Gastrocnemius medialis (tissue), 4 donors: ENCODE measurements at places on chromosomes 7 and 10.

DNA sequence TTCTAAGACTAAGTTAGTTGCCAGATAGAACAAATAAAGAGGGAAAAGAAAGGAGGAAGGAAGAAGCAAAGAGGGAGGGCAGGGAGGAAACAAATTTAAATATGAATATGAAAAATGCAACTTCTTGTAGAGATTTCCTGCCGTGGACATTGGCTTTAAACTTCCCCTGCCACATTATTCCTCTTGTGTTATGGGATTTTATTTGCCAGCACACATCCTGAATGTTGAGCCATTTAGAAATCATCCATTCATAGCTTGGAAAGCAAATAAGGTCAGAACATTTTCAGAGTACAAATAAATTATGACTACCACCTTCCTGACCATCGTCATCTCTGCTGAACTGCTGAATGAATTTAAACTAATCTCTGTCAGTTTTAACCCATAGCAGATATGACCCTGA, 911.9 kb upstream of the LRRN3 start:
- DNase-seq: no peak

- no peak for DNase-seq
Observed at GRCh38 chr7:78777829-78778228, 675.6 kb downstream of the MAGI2 start.

- no peak for DNase-seq
Observed at GRCh38 chr7:30351724-30352123, 67.3 kb downstream of the ZNRF2 start.

GRCh38 chr7:35021445-35021844, 15.8 kb downstream of the DPY19L1 start:
- DNase-seq: no peak

- no peak for DNase-seq
Observed at GRCh38 chr10:76244061-76244686, 812.8 kb downstream of the LRMDA start.

DNA sequence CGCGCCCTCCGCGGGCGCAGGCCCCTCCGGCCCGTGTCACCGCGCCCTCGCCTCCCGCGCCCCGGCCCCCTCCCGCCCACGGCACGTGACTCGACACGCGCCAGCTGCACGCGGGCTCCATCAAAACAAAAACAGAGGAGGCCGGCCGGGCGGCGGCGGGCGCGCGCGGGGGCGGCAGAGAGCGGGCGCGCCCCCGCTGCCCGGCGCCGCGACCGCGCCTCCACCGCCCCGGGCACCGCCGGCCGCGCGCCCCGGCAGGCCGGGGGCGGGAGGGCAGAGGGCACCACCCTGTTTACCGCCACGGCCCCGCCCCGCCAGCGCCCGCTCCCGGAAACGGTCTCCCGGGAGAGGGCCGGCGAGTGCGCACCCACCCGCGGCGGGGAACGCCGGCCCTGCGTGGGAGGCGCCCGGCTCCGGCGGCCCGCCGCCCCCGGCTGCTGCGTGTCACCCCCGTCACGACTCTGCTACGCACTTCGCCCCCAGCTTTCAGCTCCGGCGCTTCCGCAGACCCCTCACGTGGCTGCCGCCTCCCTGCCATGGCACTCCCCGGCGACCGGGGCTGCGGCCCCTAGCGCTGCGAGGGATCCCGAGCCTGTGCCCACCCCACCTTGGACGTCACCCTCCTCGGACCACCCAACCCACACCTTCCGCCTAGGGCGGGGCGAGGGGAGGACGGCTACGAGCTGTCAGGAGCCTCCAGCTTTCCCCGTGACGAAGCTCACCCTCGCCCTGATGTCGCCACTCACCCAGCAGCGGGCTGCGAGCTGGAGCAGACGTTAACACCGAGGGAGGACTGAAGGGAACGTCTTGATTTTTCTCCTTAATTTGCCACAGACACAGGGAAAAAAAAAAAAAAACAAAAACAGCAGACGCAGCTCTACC, 221.6 kb upstream of the MKLN1 start:
- DNase-seq: peak; percentile 63

DNA sequence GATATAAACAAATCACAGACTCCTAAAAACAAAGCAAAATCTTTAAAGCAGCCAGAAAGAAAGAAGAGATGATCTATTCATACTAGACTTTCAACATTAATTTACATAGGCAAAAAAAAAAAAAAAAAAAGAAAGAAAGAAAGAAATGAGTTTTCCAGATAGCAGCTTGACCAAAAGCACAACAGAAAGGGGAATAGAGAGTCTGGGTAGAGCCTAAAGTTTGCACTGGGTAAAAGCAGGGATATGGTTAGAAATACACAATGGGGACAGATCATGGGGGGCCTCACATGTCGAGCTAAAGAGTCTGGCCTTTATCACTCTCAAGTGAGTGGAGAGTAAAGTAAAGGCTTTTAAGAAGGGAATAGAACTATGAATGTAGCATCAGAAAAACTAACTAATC, 169.8 kb downstream of the SGMS1 start:
- no peak for DNase-seq

DNA sequence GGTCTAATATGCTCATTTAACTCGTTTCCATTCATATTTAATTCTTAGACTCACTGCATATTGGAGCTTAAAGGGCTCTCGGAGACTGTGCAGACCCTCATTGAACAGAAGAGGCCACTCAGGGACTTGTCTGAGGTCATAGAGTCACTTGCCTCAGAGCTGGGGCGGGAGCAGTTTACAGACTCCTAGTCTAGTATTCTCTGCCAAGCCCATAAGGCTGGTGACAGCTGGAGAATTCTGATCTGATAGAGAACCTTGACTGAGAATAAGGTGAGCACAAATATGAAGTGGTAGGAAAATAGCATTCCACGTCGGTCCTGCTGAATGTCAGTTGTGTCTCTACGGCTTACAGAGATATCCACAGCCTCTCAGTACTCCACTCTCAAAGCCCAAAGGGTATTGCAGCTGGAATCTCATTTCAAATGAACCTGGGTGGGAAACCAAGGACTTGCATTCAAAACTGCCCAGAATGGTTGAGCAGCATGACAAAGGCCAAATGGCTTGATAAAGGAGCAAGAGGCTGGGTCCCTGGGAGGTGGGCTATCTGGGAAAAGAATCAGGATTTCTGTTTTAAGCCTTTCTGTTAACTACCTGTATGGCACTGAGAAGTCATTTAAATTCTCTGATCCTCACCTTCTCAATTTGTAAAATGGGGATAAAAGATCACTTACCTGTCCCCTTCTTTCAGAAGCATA, 283.2 kb downstream of the SORCS3 start:
- DNase-seq: no peak
